ENCODE measurements at places on chromosomes 1 and 21. TPM values are rescaled to one million over a fixed set of nuclear protein-coding genes. Genes with fewer than 3 reads are reported as not detected.
A peak's percentile ranks its signal among the peaks of the same experiment; 100 is the strongest.

CD101 gene
- not detected for total RNA-seq

FCGR2B gene
- 14.5 TPM for total RNA-seq

ETS2 gene
- 113 TPM for total RNA-seq

RABGAP1L gene
- total RNA-seq: 48.4 TPM

RUNX3 gene
- 0.21 TPM for total RNA-seq

GRCh38 chr1:68359045-68359444 is 90.7 kb downstream of the RPE65 start:
- DNase-seq: no peak

DNA sequence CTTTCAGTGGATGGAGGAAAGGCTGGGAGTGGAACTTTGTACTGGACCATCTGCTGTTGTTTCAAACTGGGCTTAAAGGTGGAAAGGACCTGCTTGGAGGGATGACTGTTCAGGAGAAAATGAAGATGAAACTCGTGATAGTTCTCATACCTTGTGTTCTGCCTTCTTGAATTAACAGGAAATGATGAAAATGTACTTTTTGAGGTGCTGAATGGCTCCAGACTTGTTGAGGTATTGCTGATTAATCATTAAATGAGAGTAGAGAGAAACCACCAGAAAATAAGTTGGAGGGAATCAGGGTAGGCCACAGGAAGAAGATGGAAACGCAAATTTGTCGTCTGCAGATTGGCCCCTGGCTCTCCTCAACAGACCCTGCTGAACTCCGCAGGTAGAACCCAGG is 26.2 kb upstream of the ZNF436 start:
- DNase-seq: no peak

DNA sequence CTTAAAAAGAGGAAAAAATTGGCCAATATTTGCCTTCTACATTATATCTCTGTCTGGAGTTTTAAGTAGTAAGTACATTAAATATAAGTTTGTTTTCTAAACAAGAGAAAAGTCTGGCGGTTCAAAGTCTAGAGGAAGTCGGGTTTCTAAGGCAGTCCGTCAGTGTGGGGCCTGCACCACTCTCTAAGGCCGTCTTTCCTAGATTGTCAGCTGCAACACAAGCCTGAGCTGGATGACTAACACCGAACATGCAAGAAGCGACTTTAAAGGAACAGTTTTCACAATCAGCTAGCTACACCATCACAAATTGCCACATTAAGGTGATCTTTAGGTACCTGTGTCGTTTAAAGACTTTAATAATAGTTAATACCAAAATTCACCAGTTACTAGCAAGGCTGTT is 19.6 kb downstream of the CCSAP start:
- no peak for DNase-seq

DNA sequence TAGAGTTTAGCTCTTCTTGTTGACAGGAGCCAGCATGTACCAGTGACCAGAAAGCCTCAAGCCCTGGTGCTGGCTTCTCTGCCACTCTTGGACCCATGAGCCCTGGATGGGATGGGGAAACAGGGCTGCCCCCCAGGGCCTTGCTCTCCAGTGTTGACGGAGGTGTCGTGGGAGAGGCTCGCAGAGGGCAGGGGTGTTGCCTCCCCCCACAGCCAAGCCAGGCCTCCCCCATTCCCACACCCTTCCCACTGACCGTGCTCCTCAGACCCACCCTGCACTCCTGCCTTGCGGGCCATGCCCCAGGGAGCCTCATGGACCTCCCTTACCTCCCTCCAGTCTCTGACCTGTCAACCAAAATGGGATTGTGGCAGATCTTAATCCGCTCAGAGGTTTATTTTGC is 123.8 kb upstream of the COL6A1 start:
- no peak for DNase-seq

GRCh38 chr1:3871451-3871805 is 14.2 kb downstream of the DFFB start:
- DNase-seq: no peak

GRCh38 chr1:53644496-53644895 is 94.5 kb downstream of the GLIS1 start:
- peak; percentile 25 for DNase-seq

GRCh38 chr1:15574741-15575140 is 10.1 kb downstream of the AGMAT start:
- DNase-seq: no peak

DNA sequence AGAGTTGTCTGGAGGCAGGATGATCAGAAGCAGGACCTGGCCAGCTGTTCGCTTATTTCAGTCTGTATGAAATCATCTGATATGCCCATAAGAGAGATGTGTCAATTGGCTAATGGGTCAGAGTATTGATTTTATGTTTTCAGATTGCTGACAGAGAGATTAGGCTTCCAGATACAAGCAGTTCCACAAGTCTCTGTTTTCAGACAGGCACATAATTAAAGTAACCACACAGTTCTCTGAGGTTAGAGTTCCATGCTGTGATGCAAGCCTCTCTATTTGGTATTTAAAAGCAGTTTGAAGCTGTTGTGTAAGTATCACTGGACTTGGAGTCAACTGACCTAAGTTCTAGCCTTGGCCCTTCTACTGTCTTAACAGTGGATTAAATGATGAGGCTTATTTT is 50.1 kb downstream of the ATF6 start:
- DNase-seq: no peak

DNA sequence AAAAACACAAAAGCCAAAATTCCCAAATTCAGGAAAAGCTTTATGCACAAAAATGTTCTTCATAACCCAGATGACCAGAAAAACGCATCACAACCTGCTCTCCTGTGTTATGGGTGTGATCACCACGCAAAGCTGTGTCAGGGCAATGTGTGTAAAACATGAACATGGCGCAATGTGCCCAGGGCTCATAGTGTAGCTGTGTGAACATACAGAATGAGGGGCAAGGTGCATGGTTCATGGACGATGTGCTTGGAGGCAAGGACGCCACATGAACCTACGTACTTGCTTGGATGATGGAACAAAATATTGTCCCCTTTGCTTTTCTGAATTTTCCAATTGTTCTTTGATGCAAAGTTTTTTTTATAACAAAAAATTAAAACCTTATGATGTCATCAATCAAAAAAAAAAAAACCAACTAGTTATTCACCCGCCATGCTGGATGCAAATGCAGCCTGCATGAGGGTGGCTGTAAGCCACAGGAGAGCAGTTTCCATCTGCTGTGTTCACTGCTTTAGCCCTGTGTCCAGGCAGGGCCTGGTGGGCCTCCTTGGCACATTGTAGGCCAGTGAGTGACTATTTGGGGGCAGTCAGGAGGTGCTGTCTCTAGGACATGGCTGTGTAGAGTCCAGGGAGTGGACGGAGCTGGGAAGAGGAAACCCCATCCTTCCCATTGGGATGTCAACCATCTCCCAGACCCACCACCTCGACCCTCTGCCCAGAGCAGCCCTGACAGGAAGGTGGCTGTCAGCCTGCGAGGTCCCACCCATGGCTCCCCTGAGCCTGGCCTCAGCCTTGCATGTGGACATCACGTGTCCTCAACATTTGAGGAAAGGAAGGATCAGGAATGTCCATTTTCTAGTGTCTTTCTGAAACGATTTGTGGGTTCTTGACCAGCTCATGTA is 13.6 kb downstream of the KRTAP10-1 start:
- DNase-seq: no peak

GRCh38 chr21:29481081-29481480 is 182.4 kb downstream of the BACH1 start:
- no peak for DNase-seq

- no peak for DNase-seq
Observed at GRCh38 chr1:40183055-40183710, 22.0 kb downstream of the RLF start.

GRCh38 chr1:60831780-60832179 is 250.6 kb upstream of the NFIA start:
- DNase-seq: no peak

DNA sequence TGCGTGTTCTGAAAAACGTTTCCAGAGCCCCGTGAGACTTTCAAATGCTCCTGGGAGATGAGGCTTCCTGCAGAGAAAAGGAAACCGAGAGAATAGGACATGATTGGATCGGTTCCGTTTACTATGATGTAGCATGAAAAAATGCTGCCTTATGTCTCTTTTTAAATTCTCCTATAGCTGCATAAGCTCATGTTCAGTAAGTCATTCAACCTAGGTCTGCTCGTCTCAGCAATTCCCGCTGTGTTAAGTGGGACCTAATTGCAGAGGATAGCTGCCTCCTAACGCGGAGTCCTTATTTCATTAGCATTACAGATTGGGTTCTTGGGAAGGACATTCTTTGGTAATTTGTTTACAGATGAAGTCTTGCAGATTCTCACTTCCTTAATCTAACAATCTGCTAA is 165.3 kb downstream of the GALNT2 start:
- no peak for DNase-seq

GRCh38 chr1:108124622-108125311 is 75.4 kb downstream of the SLC25A24 start:
- no peak for DNase-seq

DNA sequence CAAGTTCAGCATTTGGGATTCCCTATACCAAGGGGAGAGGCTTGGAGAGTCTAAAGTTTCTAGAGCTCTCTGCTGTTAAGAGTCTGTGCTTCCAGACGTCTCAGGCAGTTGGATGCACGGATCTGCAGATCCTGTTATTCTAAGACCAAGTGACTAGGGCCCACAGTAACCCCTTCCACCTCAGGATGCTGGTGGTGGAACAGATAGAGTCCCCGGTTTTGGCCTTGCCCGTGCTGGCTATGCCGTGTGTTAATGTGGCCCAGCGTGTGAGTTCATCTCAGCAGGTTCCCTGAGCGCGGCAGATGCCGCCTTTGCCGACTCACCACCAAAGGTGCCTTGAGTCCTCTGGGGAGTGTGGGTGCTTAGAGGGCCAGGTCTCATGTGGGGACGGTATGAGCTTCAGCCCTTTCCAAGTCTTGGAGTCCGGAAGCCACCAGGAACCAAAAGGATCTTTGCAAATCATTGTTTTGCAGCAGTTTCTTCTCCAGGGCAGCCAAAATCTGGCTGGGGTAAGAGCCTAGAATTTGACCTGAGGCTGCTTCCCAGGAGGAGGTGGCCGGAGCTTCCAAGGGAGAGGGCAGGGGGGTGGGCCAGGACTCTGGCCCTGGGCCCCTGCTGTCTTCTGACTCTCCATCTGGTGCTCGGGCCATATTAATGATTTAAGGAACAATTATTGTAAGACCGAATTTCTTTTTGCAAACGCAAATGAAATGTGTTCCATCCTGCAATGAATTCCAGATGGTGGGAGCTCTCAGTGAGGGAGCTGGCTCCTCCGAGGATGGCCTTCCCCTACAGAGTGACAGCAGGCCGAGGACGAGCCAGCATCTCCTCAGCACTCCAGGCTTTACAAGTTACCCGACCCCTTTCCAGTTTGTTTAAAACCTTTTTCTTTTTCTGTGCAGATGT is 205.7 kb downstream of the FOXD2 start:
- DNase-seq: no peak

Measured in ascending aorta (tissue), 2 donors.